ENCODE measurements at places on chromosomes 5 and 9.

DNA sequence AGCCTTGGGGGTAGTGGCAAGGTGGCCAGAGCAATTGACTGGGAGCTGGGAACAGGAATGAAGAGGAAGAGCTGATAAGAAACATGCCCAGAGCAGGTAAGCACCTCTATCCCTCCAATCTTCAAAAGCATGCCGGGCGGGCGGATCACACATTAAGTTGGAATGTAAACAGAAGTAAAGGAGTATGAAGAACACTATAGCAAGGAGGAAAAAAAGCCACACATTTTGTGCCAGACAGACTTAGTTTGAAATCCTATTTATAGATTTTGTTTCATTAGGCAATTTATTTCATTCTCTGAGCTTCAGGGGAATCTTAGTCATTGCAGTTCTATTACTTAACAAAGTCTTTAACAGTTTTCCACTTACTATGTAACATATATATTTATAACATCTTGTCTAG lies 173.9 kb upstream of the TNC start:
- DNase-seq: no peak

DNA sequence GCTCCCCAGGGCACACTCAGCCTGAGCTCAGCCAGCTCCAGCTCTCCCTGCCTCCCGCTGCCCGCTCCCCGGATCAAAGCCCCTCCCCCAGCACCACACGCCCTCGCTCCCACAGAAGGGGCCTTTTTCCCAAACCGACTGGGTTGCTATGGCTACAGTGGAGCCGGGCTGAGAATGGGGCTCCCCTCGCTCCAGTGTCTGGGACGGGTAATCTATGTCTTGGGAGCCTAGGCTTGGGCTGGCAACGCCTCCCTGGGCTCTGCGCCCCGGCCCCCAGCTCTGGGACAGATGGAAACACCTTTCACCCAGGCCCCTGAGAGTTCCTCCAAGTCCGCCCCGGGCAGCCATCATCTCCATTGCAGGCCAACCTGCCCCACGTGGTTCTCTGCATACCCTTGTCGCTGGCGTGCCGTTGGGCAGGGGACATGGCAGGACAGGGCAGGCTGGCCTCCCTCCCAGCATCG lies 29.6 kb downstream of the NOTCH1 start:
- no peak for DNase-seq

GRCh38 chr9:14932641-14933040 lies 22.4 kb upstream of the FREM1 start:
- DNase-seq: no peak

DNA sequence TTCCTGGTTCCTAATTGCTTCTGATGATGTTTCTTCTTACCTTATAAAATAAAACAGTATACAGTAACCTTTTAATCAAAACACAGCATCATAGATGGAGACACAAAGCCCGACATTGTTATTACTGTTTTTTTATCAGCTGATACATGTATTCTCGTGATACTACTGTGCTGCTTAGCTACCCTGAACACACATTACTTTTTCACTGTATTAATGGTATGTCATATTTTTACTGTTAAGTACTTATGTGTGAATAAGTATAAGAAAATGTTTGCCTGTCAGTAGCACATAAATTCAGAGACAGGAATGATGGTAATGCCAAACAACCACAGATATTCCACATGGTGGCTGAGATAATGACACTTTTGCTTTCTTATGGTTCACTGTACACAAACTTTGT lies 68.7 kb downstream of the RAB24 start:
- no peak for DNase-seq

GRCh38 chr5:68710514-68710913 lies 383.3 kb upstream of the SLC30A5 start:
- no peak for DNase-seq

GRCh38 chr9:132780230-132781007 lies 97.7 kb downstream of the AK8 start:
- DNase-seq: no peak

- DNase-seq: no peak
Measured at GRCh38 chr5:118195211-118195610, 793.1 kb downstream of the DTWD2 start.

DNA sequence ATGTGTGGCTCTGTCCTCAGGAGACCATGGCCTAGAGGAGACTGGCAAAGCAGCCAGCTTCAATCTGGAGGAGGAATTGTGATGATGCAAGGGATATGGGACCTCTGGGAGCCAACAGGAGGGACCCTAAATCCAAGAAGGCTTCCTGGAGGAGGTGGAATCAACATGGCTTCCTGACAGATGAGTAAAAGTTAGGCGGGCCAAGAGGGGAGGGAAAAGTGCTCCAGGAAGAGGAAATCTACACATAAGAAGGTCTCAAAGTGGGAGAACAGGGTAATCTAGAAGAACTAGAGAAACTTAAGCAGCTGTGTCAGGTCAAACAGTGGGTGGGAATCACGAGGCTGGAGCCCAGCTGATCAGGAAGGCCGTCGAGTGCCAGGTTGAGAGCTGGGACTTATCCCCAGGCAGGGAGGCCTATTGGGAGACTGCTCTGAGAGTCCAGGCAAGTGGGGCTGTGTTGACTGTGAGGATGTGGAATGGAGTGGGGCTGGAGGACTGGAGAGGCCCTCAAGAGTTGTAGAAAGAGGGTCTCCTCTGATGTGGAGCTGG lies 119.1 kb downstream of the C9orf50 start:
- no peak for DNase-seq

GRCh38 chr5:35029333-35029732 lies 18.4 kb downstream of the AGXT2 start:
- peak; percentile 17 for DNase-seq

DNA sequence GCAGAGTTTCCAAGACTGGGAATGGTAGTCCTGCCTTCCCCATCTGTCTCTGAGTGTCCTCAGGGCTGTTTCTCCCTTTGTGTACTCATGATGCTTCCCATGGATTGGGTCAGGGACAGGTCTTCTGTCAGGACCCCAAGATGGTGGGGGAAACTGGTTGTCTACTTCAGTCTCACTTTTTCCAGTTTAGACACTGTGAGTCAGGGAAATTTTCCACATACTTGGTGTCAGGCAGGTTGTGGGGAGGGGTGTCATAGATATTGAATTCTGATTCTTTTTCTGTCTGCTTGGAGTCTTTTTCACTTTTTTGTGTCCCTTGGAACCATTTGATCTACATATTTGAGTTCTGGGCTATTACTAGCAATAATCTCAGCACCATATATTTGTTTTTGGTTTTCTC lies 10.3 kb downstream of the POLK start:
- no peak for DNase-seq

- peak; percentile 15 for DNase-seq
Measured at GRCh38 chr5:123874600-123875201, 362.7 kb downstream of the CSNK1G3 start.

DNA sequence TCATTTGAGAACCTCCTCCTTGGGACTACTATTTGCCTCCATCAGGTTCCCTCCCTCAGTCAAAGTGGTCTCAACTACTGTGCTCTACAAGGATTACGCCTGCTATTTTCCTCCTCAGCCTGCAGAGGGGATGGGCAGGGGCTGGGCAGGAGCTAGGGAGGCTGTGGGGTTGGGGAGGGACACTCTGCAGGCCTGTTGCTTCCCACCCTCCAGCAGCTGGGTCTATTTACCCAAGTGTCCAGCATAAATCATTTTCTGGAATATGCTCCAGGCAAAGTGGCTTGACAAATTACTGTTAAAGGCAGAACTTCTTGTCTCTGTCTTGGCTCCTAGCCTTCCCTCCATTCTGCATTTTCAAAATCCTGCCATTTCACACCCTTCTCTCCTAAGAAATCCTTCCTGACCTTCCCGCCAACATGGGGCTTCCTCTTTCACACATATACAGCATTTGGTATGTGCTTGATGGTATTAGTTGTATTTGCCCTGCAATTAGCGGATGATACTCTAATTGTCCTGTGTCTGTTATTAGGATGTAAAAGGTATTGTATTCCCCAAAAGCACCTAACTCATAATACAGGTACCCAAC lies 106.7 kb downstream of the EFNA5 start:
- DNase-seq: no peak

DNA sequence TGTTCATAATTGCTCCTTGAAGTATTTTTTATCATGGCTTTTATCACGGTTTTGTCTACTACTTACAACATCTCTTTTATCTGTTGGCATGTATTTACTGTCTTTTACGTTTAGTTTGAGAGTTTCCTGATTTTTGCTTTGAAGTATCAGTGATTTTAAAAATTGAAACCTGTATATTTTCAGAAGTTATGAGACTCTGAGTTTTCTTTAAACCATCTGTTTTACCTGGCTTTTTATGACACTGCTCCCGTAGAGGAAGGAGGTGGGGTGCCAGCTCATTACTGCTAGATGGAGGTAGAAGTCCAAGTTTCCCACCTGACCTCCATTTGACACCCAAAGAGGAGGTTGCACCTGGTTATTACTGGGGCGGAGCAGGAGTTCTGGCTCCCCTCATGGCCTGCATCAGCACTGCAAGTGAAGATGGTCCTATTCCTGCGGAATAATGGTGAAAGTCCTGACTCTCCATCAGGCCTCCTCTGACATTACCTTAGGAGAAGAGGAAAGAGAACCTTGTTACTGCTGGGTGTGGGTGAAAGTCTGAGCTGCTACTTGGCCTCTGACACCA lies 10.0 kb upstream of the ZNF131 start:
- DNase-seq: no peak

- no peak for DNase-seq
Measured at GRCh38 chr9:4299005-4299795, 668 bp downstream of the GLIS3 start.

DNA sequence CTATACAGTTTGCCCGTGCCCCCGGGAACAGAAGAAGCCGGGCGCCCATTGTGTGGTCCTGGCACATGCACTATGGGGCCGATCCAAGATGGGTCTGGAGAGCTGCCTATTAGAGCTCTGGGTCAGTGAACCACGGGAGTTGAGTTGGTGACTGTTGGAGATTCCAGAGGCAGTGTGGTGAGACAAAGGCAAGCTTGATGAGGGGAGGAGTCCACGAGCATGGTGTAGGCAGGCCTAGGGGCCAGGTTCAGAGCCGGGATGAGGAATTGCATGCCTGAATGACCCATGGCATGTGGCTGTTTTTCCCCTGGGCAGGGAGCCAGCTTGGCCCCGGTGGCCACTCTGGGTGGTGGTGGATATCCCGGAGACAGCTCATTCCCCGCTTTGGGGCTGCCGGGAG lies 84.4 kb upstream of the STC2 start:
- DNase-seq: no peak

DNA sequence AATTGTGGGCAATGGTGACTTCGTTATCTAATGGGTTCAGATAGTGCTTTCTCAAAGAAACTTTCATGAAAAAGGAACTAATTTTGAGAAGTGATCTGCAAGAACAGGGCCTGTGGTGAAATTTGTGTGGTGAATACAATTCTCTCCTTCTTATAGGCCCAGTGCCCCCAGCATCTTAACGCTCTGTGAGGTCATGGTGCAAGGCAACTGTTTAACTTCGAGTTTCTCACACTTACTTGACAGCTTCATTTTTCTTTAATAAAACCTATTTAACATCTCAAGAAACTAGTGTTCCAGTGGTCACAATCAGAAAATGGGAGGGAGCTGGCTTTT lies 69.2 kb downstream of the FAM114A2 start:
- peak; percentile 81 for DNase-seq

GRCh38 chr5:148760945-148761638 lies 65.3 kb upstream of the ADRB2 start:
- DNase-seq: peak; percentile 89

GRCh38 chr5:89662499-89662898 lies 747.1 kb downstream of the CETN3 start:
- DNase-seq: no peak

- no peak for DNase-seq
Measured at GRCh38 chr5:11139217-11139865, 378.3 kb upstream of the DAP start.

DNA sequence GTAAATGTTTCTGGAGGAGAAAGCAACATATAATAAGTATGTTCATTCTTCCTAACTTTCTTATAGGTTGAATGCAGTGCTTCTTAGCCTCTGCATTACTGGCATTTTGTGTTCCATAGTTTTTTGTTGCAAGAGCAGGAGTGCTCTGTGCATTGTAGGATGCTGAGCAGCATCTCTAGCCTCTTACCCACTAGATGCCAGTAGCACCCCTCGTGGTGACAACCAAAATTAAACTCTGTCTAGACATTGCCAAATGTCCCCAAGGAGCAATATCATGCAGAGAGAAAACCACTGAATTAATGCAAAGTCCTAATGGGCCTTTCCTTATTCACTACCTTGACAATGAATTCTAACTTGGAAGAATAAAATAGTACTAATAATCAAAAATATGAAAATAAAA lies 147.0 kb downstream of the GLIS3 start:
- DNase-seq: no peak

All from MV-4-11 (cell line).